ENCODE measurements at places on chromosomes 13 and 19. TPM values are rescaled to one million over a fixed set of nuclear protein-coding genes. Genes with fewer than 3 reads are reported as not detected.

ATP4A gene
- total RNA-seq: not detected

OR7C1 gene
- total RNA-seq: not detected

ANGPTL8 gene
- 0.18 TPM for total RNA-seq

TIMM50 gene
- total RNA-seq: 78.6 TPM

DIAPH3 gene
- total RNA-seq: 1.8 TPM

SMIM44 gene
- not detected for total RNA-seq

BCAM gene
- total RNA-seq: 5.0 TPM

SLC25A41 gene
- not detected for total RNA-seq

NLRP5 gene
- total RNA-seq: not detected

PRR12 gene
- 0.71 TPM for total RNA-seq

CGB8 gene
- total RNA-seq: not detected

TBXA2R gene
- 0.92 TPM for total RNA-seq

C19orf81 gene
- total RNA-seq: not detected

C19orf44 gene
- 2.0 TPM for total RNA-seq

PEAK3 gene
- not detected for total RNA-seq

POU4F1 gene
- total RNA-seq: not detected

NFIC gene
- total RNA-seq: 34.5 TPM

PROZ gene
- not detected for total RNA-seq

OR7D4 gene
- not detected for total RNA-seq

MIA gene
- not detected for total RNA-seq

KLK12 gene
- total RNA-seq: not detected

LIPE gene
- 2.4 TPM for total RNA-seq

PPP1R13L gene
- 1.7 TPM for total RNA-seq

SPIB gene
- total RNA-seq: not detected

SBSN gene
- 2.1 TPM for total RNA-seq

ZNF784 gene
- total RNA-seq: 3.8 TPM

ZNF614 gene
- 8.4 TPM for total RNA-seq

KLK11 gene
- total RNA-seq: not detected

CDX2 gene
- total RNA-seq: not detected

PTPRH gene
- 5.5 TPM for total RNA-seq

COL4A1 gene
- 174 TPM for total RNA-seq

AMER2 gene
- total RNA-seq: not detected

APC2 gene
- total RNA-seq: 0.28 TPM

FKBP8 gene
- total RNA-seq: 256 TPM

GRIK5 gene
- not detected for total RNA-seq

DZIP1 gene
- total RNA-seq: 22.5 TPM

CDC42EP5 gene
- total RNA-seq: 16.1 TPM

ZNF112 gene
- total RNA-seq: 6.8 TPM

SRRM5 gene
- total RNA-seq: not detected

CRX gene
- total RNA-seq: not detected

DHDH gene
- 0.14 TPM for total RNA-seq

STARD13 gene
- 43.4 TPM for total RNA-seq

PLVAP gene
- not detected for total RNA-seq

ZNF44 gene
- 10.4 TPM for total RNA-seq

SHISA7 gene
- total RNA-seq: not detected

Data from smooth muscle cell of bladder (primary cell).